ENCODE measurements at places on chromosomes 4 and X.

GRCh38 chr4:156660465-156660864 is 311.1 kb downstream of the PDGFC start:
- DNase-seq: no peak

GRCh38 chr4:122898370-122899150 is 23.8 kb downstream of the NUDT6 start:
- peak; percentile 80 for DNase-seq

DNA sequence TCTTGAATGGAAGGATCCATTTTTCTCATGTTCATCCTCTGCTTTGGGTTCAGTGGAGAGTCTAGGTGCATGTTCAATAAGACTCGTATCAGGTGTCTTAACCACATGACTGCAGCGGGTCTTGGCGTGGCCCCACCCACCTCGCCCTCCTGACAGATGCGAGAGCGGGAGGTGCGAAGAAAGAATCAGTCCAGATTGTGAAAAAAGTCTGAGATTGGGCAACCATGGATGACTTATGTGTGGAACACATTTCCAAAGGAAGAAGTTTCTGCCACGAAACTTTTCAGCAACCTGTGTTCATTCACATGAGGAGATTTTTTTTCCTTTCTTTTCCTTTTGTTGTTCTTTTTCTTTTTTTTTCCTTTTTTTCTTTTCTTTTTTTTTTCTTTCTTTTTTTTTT is 66.8 kb downstream of the NSD2 start:
- DNase-seq: no peak

- DNase-seq: no peak
Observed at GRCh38 chr4:145319751-145320150, 139.4 kb upstream of the OTUD4 start.

DNA sequence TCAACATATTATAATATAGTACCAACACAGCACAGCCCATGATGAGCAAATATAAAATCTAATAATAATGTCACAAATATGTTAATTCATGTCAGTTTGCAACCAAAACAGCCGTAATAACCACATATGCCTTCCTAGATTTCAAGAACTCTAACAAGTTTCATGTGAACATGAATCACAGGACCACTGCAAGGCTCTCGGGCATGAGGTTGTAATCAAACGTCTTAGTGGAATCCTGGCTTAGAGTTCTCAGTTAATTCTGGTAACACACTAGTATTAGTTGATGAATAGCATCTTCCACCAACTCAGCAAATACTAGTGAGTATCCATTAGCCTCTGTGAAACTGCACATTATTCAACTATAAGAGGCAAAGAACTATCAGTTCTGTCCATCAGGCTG is 379.3 kb upstream of the TENM3 start:
- no peak for DNase-seq

DNA sequence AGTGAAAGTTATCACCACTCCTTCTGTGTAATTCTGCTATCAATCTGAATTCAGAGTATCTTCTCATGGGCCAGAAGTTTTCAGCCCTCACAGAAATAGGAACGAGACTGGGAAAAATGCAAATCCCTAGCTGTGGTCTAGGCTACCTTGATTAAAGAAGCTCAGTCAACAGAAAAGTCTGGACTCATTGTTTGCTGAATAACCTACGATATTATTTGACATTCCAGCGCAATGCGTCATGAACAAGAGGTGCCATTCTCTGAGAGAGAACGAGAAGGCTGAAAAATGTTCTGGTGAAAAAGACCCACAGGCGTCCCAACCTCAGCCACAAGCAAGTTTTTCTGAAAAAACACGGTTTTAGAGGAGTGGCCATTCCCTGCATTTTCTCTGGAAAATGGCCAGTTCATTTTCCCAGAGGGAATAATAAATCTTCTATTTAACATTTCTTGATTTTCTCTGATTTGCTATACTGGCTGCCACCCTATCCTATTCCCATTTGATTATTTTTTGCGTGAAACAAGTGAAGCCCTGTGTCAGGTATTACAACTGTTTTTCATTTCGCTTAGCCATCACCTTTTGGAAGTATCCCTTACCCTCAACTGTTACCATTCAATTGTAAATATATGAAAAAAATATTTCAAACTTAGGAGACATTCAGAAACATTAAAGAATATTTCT is 1117.6 kb upstream of the PRKX start:
- no peak for DNase-seq

DNA sequence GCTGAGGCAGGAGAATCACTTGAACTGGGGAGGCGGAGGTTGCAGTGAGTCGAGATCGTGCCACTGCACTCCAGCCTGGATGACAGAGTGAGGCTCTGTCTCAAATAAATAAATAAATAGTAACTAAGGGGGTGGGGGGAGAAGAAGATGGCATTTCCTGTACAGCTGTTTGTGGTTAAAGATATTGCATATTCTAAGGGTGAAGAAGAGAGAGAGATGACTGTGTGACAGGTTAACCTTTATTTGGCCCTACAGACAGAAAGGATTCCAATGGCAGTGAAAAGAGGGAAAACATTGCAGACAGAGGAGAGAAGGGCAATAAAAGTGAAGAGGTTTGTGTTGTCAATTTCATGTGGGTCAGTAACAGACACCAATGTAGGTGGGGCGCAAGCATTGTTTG is 9.4 kb downstream of the TASL start:
- peak; percentile 6 for DNase-seq

DNA sequence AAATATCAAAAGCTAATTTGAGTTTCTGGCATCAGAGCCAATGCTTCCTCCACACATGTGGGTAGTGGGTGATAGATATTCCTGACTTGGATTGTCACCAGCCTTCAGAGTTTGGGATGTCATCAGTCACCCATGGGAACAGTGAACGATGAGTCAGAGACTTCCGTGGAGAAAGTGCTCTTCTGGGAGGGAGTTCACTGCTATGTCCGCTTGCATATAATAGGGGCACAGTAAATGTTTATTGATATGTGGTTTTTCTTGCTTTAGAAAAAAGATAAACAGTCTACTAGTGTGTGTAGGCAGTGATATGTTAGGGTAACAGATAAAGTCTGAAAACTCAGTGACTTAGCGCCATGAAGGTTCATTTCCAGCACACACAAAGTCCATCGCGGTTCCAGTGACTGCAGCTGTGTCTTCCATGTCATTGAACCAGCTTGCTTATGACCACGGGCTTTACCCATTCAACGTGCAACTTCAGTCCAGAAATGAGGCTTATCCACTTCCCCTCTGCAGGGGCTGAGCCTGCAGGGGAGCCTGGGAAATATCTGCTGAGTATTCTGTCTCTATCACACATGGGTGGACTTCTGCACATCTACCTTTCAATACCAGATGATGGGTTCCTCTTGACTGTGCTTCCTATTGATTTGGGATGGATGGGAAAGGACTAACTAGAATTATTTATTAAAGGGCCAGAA is 87.7 kb upstream of the WWC2 start:
- DNase-seq: peak; percentile 29

DNA sequence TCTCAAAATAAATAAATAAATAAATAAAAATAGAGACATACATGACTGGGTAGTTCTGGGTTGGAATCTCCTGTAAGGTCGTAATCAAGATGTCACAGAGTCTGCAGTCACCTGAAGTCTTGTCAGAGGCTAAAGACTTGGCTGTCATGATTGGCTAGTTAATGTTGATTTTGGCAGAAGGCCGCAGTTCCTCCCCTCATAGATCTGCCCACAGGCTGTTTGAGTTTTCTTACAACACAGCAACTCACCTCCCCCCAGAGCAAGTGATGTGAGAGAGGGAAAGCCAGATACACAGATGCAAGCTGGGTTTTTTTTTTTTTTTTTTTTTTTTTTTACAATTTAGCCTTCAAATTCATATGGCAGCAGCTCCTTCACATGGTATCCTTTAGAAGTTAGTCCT is 36.4 kb upstream of the BMPR1B start:
- no peak for DNase-seq

DNA sequence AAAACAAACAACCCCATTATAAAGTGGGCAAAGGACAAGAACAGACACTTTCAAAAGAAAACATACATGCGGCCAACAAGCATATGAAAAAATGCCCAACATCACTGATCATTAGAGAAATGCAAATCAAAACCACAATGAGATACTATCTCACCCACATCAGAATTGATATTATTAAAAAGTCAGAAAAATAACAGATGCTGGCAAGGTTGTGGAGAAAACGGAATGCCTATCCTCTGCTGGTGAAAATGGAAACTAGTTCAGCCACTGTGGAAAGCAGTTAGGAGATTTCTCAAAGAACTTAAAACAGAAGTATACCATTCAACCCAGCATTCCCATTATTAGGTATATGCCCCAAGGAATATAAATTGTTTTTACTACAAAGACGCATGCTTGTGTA is 112.5 kb downstream of the JADE1 start:
- no peak for DNase-seq

DNA sequence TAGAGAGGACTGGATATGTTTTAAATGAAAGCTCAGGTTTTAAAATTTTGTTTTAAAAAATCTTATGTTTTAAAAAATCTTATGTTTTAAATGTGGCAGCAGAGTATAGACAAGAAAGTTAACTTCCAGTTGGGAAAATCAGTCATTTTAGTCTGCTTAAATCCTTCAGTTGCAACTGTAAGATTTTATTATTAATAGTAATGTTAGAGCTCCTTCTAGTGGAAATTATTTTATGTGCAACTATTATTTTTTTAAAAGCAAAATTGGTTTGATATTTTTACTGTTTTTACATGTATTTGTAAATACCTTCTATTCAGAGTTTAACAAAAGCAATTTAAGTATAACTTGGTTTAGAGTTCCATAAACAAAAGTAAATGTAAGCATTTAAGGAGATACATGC is 8.5 kb upstream of the NUDT6 start:
- DNase-seq: no peak

GRCh38 chr4:38531141-38531727 is 132.8 kb upstream of the KLF3 start:
- DNase-seq: no peak

GRCh38 chr4:128861856-128862518 is 52.5 kb downstream of the JADE1 start:
- DNase-seq: no peak

- DNase-seq: no peak
Observed at GRCh38 chrX:122055979-122056715, 1008.7 kb downstream of the GLUD2 start.

GRCh38 chr4:158527516-158527915 is 5.8 kb downstream of the RXFP1 start:
- DNase-seq: no peak

GRCh38 chr4:25743971-25744370 is 88.3 kb downstream of the SLC34A2 start:
- DNase-seq: no peak

DNA sequence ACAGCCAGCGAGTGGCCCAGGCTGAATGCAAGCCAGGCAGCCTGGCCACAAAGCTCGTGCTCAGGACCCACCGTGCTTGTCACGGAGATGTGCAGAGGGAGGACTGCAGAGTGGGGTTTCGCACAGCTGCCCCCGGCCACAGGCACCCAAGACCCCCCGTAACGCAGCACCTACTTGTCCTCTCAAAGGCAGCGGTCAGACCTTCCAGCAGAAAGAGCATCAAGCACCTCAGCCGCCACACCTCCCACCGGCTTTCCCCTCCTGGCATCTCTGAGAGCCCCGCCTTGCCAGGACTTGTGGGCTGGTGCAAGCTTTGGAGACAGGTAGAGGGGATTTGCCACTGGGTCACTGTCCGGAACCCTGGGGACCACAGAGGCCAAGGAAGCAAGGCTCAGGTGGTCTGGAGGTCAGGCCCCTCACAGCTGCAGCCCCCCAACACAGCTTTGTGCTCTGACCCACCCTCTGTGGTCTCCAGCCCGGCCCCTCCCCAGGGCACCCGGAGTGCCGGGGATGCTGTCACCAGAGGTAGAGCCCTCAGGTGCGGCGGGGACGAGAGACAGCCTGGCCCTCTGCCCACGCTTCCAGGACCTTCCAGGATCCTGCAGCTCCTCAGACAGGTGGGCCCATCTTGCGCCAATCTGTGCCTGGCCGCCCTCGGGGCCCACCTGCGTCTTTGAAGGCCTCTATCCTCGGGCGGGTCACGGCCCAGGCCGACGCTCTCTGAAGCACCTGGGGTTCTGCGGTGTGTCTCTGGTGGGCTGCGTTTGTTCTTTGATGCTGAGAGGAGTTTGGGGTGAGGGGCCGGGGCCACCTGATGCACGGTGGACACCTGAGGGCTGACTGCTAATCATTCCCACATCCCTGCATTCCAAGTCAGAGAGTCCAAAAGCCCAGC is 34.4 kb upstream of the HMX1 start:
- no peak for DNase-seq

DNA sequence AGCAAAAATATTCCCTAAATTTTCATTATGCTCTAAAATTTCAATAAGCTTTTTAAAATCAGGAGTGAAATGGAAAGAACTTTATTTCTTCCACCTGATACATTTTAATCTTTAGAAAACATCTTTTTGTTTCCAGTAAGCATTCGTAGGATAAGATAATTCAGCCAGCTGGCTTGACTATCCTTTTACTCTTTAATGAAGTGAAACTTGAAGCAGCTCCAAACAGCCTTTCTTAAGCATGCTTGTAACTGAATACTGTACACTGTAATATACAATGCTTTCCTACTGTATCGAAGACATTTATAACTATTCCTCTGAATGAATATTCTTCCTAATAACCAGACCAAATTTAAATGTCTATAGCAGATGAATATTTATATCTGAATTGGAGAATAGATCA is 98.8 kb downstream of the KLHL4 start:
- DNase-seq: no peak

GRCh38 chrX:18468599-18468998 is 43.2 kb downstream of the CDKL5 start:
- no peak for DNase-seq

DNA sequence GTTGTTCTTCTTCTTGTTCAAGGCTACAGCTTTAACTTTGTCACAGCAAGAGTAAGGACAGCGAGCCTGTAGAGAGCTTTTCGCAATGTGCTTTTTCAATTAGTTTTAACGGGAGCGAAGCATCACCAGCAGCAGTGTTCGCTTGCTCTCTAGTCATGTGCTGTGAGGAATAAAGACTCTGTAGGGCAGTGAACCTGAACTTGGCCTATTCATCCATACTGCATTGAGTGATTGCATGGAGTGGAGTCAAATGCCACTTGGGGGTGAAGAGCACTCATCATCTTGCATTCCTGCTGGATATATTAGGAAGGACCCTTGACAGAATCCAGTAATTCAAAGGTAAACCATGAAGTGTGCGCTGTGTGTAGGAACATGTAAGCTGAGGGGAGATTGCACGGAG is 240.0 kb downstream of the FRMPD4 start:
- DNase-seq: no peak

DNA sequence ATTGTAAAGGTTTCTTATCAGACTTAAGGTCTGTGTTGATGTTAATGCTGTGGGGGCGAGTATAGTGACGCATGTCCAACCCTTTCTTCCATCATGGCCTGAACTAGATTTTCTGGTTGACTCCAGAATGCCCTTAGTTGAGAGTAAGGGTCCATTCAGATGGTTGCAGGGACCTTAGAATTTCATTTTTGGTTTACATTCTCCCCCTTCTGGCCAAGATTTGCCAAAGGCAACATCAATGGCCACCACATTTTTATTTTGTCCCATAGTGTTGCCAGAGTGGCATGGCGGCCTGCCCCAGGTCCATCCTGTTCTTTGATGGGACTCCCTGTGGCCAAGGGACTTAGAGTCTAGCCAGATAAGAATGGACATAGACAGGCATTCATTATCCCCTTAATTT is 368.5 kb downstream of the GPM6A start:
- no peak for DNase-seq
